SHP77 (cell line): ENCODE measurements at places on chromosomes 2 and 18.

- DNase-seq: no peak
Observed at GRCh38 chr18:73244401-73244800, 376.6 kb upstream of the NETO1 start.

GRCh38 chr2:1620081-1620480, 124.2 kb downstream of the PXDN start:
- no peak for DNase-seq

GRCh38 chr2:176098366-176099158, 1.0 kb upstream of the HOXD12 start:
- no peak for DNase-seq

DNA sequence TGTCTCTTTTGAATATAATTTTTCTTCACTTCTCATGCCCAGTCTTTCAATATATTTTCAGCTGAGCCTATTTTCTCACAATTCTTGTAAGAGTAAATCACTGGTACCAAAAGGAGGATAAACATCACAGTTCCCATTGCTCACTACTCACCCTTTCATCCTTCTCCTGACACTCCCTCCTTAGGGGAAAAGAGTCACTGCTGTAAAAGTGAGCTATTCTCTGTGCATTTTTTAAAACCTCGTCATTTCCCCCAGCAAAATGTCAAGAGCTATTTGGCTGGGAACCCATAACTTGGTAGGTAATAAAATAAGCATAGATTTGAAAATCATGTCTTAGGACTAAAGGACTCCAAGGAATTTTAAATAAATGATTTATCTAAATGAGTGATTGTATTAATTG, 340.1 kb upstream of the GYPC start:
- DNase-seq: no peak

DNA sequence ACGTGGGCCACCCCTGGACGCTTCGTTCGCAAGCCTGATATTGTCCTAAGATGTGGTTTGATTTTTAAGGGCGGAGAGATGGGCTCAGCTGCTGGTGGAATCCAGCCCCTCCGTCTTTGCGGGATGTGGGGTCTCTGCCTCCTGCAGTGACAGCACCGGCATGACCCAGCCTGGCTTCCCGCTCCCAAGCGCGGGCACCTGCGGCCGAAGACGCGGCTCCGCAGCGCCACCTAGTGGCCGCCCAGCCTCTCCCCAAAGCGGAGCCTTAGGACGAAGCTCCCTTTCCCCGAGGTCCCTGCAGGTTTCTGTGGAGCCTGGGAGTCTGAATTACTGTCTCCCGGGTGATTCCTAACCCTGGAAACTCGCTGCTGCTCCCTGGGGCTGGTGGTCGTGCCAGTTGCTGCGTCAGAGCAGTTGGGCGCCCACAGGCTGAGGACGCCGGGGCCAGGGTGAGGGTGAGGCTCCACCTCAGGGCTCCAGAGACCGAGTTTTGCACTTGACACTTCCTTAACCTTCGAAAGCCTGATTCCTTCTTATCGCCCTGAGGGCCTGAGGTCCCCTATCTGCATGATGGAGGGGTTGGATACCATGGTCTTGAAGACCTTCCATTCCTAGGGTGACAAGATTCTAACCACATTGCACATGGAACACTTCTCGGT, 137.5 kb downstream of the TPO start:
- DNase-seq: peak; percentile 49

- DNase-seq: no peak
Observed at GRCh38 chr18:9348766-9349165, 14.2 kb downstream of the TWSG1 start.

GRCh38 chr2:178508646-178509045, 28.4 kb downstream of the PLEKHA3 start:
- no peak for DNase-seq

DNA sequence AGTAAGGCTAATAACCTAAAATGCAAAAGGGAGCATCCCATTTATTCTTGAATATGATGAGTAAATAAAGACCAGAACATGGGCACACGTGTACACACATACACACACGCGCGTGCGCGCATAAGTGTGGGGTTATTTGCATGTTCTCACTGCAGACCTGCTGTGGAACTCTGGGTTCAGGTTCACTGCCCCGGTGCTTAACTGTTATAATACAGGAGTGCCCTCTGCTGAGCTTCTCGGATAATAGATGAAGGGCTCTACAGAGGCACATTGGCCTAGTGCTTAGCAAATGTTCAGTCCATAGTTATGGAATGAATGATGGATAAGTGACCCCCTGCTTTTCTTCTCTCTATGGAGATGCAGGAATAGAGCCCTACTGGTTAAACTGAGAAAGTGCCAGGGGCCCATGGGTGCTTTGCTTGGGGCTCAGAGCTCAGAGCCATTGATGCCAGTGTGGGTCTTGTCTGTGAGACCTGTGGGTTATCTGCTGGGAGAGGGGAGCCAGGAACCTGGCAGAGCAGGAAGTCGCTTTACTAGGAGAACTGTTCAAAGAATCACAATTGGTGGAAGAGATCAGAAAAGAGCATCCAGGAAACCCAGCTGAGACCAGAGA, 3.6 kb upstream of the ARL4C start:
- DNase-seq: peak; percentile 62

DNA sequence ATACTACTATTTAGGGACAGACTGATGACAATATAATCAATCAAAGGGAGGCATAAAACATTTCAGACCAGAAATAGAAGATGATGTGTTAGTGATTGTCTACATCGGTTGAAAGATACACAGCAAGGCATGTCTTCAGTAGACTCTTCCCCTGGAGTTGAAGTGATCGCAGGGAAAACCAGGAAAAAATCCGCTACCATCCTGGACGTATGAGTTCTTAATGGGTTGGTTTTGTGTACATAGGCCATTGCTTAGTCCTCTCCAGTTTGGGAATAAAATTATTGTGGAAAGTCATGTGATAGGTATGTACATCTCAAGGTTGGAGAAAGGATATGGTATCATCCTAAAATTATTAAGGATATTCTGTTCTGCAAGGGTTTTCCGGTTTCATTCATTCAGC, 4.3 kb downstream of the APCDD1 start:
- DNase-seq: no peak

DNA sequence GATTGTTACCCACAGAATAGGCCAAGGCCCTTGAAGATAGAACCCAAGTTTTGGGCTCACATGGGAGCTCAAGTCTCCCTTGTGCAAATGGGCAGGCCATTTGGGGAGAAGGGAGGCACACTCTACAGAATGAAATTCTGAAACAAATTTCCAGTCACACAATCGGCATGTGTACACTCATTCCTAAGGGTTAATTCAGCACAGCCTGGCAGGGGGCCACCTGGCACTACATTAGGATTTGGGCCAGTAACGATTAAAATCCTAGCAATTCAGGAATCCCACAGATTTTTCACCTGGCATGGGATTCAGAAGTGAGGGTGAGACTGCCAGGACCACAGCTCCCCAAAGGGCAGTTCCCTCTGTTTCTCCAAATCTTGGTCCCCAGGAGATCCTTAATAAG, 46.4 kb downstream of the BMP10 start:
- DNase-seq: no peak

- DNase-seq: no peak
Observed at GRCh38 chr2:212943351-212943750, 208.1 kb downstream of the IKZF2 start.
